ENCODE measurements at places on chromosomes 4 and X. TPM values are rescaled to one million over a fixed set of nuclear protein-coding genes. Genes with fewer than 3 reads are reported as not detected.

UTP3 gene
- total RNA-seq = 23.1 TPM

DNA sequence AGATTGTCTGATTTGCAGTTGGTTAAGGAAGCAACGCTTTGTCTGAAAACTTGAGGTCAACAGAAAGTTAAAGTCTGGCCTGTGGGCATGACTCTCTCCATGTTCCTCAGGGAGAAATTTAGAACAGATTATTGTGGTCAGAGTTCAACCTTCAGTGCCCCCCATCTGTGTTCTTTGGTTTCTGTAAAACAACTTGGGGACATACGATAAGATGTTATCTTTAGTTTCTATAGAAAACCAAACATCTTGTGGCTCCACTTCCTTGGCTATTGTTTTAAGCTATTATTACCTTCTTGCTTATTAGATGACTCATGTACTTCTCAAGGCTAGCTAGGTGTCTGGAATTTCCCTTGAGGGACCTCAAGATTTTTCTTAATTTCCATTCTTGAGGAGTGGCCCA lies 507.7 kb downstream of the PDHA2 start:
- H3K27me3 ChIP-seq = no peaks in the 10 kb centered on the region
- no peaks in the 10 kb centered on the region for H3K36me3 ChIP-seq
- no peaks in the 10 kb centered on the region for H3K4me1 ChIP-seq
- H3K27ac ChIP-seq = no peak overlapping the region
- H3K4me3 ChIP-seq = no peak overlapping the region

DNA sequence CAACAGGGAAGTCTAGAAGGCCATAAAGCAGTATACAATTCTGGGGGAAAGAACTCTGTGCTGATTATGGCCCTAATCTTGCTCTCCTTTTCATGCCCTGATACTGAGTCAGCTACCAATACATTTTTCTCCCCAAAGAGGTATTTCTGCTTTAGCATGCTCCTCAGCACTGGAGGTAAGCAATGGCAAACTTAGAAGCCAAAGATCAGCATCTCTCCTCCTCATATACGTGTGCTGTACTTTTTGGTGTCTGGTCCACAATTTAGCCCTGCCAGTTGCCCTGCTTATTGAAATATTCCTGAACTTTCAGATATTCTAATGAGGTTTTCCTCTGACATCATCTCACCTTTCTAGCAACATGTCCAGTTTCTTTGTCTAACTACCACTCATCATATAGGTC lies 226.2 kb downstream of the FSTL5 start:
- no peaks in the 10 kb centered on the region for H3K36me3 ChIP-seq
- H3K27ac ChIP-seq = no peak overlapping the region
- H3K27me3 ChIP-seq = no peaks in the 10 kb centered on the region
- no peak for DNase-seq
- no peaks in the 10 kb centered on the region for H3K4me1 ChIP-seq

- no peaks in the 10 kb centered on the region for H3K27me3 ChIP-seq
- H3K36me3 ChIP-seq = no peaks in the 10 kb centered on the region
- no peak overlapping the region for H3K27ac ChIP-seq
- no peak for DNase-seq
- H3K4me1 ChIP-seq = no peaks in the 10 kb centered on the region
- no peak overlapping the region for H3K4me3 ChIP-seq
Measured at GRCh38 chrX:118207831-118208453, 91.3 kb upstream of the KLHL13 start.

- H3K27me3 ChIP-seq = no peaks in the 10 kb centered on the region
- DNase-seq = no peak
- no peaks in the 10 kb centered on the region for H3K36me3 ChIP-seq
- H3K4me3 ChIP-seq = no peak overlapping the region
- peaks cover 2% of the 10 kb centered on the region for H3K4me1 ChIP-seq
- no peak overlapping the region for H3K27ac ChIP-seq
Measured at GRCh38 chrX:63503541-63503940, 152.4 kb upstream of the SPIN4 start.

DNA sequence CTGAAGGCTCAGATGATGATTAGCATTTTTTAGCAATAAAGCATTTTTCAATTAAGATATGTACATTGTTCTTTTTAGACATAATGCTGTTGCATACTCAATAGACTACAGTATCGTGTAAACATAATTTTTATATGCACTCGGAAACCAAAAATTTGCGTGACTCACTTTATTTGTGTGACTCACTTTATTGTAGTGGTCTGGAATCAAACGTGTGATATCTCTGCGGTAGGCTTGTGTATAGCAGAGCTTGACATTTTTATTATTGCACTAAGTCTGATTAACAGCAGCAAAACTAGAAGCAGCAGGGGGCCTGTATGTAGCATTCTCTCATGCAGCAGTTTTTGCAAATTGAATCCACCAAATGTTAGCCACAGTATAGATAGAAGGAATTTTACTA lies 119.1 kb upstream of the PRDX4 start:
- no peaks in the 10 kb centered on the region for H3K4me1 ChIP-seq
- no peaks in the 10 kb centered on the region for H3K36me3 ChIP-seq
- no peak overlapping the region for H3K27ac ChIP-seq
- no peaks in the 10 kb centered on the region for H3K27me3 ChIP-seq
- H3K4me3 ChIP-seq = no peak overlapping the region
- DNase-seq = no peak

FUNDC1 gene
- total RNA-seq = 15.5 TPM

DNA sequence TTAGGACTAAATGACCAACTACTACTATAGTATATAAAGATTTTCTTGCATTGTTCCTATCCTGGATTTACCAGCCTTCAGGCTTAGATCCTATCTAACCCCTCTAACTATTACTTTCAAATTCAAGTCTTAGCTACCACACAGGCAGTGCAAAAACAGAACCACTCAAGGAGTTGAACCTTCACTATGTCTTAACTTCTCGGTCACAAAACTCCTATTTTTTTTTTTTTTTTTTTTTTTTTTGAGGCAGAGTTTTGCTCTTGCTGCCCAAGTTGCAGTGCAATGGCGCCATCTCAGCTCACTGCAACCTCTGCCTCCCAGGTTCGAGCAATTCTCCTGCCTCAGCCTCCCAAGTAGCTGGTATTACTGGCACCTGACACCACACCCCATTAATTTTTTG lies 6.3 kb upstream of the FAM200B start:
- no peaks in the 10 kb centered on the region for H3K27me3 ChIP-seq
- no peak for DNase-seq
- H3K27ac ChIP-seq = no peak overlapping the region
- H3K4me1 ChIP-seq = no peaks in the 10 kb centered on the region
- no peak overlapping the region for H3K4me3 ChIP-seq

CFAP99 gene
- total RNA-seq = not detected

GRCh38 chr4:42360256-42360669 lies 37.0 kb upstream of the SHISA3 start:
- H3K4me1 ChIP-seq = peaks cover 3% of the 10 kb centered on the region
- no peaks in the 10 kb centered on the region for H3K36me3 ChIP-seq
- no peak overlapping the region for H3K27ac ChIP-seq
- no peak for DNase-seq

DNA sequence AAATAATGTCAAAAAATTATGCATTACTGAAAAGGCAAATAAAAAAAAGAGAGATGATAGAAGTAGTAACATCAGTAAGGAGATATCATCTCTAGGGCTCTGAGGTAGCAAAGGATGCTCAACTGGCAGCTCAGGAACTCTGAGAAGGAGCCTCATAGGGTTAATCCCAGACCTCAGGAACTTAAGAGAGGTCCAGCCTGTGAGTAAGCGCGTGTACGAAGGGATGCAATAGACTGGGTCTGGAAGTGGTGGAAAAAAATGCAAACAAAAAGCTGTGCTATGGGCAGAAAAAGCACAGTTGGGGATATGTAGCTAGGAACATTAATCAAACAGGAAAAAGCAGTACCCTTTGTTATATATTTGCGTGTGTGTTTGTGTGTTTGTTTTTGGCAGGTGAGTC lies 282.0 kb downstream of the GALNTL6 start:
- no peak overlapping the region for H3K27ac ChIP-seq
- no peaks in the 10 kb centered on the region for H3K27me3 ChIP-seq
- H3K4me3 ChIP-seq = no peak overlapping the region

Measured in ovary (tissue), 10 donors.